ENCODE measurements at places on chromosomes 5 and 9. TPM values are rescaled to one million over a fixed set of nuclear protein-coding genes. Genes with fewer than 3 reads are reported as not detected.

- no peak for DNase-seq
- no peaks in the 10 kb centered on the region for H3K36me3 ChIP-seq
- H3K27ac ChIP-seq = no peak overlapping the region
- H3K4me1 ChIP-seq = no peaks in the 10 kb centered on the region
Measured at GRCh38 chr5:41973887-41974286, 48.8 kb downstream of the FBXO4 start.

DNA sequence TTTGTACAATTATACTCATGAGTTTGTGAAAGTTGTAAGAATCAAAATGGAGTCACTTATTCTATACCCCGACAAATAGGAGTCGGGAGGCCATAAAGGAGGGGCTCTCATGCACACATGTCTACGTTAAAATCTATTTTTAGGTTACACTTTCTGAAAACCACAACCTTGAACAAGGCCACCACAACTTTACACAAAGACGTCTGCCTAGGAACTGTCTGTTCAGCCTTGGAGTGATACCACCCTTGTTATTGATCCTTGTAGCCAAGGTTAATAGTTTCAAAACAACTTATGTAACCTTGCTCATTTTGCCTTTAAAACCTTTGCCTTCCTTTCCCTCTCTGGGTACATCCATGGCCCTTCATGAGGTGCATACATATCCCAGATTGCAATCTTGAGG, 4.1 kb upstream of the NDFIP1 start:
- H3K36me3 ChIP-seq = no peaks in the 10 kb centered on the region
- no peaks in the 10 kb centered on the region for H3K27me3 ChIP-seq
- DNase-seq = no peak
- no peaks in the 10 kb centered on the region for H3K4me1 ChIP-seq
- H3K4me3 ChIP-seq = no peak overlapping the region

DNA sequence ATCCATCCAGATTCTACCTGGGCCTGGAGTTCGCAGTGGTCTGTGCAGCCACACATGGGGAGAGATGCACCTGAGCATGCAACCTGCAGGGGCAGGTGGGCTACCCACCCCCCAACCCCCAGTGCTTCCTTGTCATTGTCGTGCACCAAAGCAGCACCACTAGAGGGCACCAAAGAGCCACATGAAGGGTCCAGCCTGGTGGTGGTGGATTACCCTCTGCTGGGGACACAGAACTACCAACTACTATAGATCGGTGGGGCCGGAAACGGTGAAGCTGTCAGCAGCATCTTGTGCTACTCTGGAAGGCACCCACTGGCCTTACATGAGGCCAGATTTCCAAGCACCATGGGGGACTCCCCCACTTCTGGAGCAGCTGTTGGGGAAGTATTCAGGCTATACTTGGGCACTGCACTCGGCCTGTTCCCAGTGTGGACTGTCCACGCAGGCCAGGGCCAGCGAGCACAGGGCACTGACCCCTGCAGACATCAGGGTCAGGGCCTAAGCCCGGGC, 60.2 kb upstream of the TBC1D2 start:
- no peak overlapping the region for H3K4me3 ChIP-seq
- peak; percentile 89 for DNase-seq
- H3K4me1 ChIP-seq = peaks cover 16% of the 10 kb centered on the region

- H3K4me3 ChIP-seq = peak overlapping the region; percentile 88
- peaks cover 26% of the 10 kb centered on the region for H3K4me1 ChIP-seq
- DNase-seq = peak; percentile 51
- H3K27me3 ChIP-seq = no peaks in the 10 kb centered on the region
- H3K27ac ChIP-seq = no peak overlapping the region
Measured at GRCh38 chr9:93132287-93132927, 1.6 kb downstream of the NINJ1 start.

DNA sequence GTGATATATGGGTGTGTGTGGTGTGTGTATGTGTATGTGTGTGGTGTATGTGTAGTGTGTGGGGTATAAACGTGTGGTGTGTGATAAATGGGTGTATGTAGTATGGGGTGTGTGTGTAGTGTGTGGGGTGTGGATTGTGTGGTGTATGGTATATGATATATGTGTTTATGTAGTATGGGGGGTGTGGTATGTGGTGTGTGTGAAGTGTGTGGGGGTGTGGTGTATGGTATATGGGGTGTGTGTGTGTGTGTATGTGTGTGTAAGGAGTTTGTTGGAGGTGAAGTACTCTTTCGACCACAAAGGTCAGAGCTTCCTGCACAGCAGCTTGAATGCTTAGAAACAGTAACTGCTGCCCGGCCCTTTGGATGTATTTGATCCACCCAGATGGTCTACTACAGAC, 145.2 kb upstream of the IQGAP2 start:
- H3K27me3 ChIP-seq = peaks cover 4% of the 10 kb centered on the region
- H3K27ac ChIP-seq = no peak overlapping the region
- no peaks in the 10 kb centered on the region for H3K36me3 ChIP-seq
- no peak overlapping the region for H3K4me3 ChIP-seq
- DNase-seq = no peak

- peak overlapping the region; percentile 29 for H3K27ac ChIP-seq
- DNase-seq = no peak
- peaks cover 30% of the 10 kb centered on the region for H3K4me1 ChIP-seq
Measured at GRCh38 chr9:136886610-136887597, 588 bp downstream of the TRAF2 start.

- H3K4me1 ChIP-seq = no peaks in the 10 kb centered on the region
- H3K27me3 ChIP-seq = no peaks in the 10 kb centered on the region
- H3K27ac ChIP-seq = no peak overlapping the region
Measured at GRCh38 chr9:26326563-26326962, 566.0 kb downstream of the CAAP1 start.

DNA sequence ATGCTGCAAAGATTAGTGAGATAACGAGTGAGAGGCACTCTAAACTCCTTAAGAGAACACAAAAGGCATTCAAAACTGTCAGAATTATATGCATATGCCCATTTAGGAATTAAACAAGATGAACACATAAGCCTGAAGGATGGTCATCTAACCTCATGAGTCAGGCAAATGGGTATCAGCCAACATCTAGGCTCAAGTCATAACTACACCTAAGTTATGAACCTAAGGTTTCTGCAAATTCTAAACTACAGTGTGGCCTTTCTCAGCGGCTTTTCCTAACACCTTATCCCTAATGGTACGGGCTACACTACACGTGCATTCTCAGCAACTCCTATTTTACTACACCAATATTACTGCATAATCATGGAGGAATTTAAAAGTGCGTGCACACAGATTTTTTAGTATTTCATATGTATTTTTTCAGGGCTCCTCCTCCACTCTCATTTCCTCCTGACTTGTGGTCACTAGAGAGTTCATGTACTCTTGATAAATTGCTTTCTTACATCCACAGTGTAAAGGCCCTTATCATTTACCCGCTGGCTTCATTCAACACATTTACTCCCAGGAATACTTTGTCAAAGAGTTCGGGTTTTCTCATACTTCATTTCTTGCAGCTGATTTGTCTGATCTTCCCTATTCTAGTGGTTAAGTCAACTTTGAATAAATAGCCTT, 316.5 kb downstream of the BNC2 start:
- no peaks in the 10 kb centered on the region for H3K36me3 ChIP-seq
- no peak overlapping the region for H3K27ac ChIP-seq
- H3K4me3 ChIP-seq = no peak overlapping the region
- no peaks in the 10 kb centered on the region for H3K27me3 ChIP-seq

DNA sequence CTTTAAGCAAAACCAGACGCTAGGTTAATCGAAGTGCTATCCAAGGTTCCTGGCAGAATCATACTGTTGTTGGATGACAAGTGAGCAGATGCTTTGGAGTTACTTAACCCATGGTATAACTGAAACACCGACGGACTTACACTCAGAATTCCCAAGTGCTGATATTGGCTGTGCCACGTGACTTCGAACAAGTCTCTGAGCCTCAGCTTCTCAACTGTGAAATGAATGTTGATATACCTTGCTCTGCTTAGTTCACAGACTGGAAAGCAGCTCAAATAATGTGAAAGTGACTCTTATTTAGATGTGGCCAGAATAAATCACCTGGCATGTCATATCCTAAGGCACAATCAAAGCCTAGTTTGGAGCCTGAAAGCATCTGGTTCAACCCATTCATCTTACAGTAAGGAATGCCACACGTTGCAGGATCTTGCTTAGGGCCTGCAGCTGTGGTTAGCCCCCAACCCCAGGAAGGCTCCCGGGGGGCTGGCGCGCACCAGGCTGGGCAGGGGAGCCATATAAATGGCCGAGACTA, 759 bp downstream of the GEMIN5 start:
- DNase-seq = no peak
- H3K36me3 ChIP-seq = peaks cover 13% of the 10 kb centered on the region
- H3K27ac ChIP-seq = peak overlapping the region; percentile 10
- H3K4me1 ChIP-seq = peaks cover 21% of the 10 kb centered on the region

- no peak overlapping the region for H3K27ac ChIP-seq
- no peaks in the 10 kb centered on the region for H3K36me3 ChIP-seq
- H3K4me3 ChIP-seq = no peak overlapping the region
Measured at GRCh38 chr9:121240472-121241135, 27.4 kb upstream of the GSN start.

GRCh38 chr9:3074247-3074646, 230.4 kb upstream of the PUM3 start:
- H3K4me3 ChIP-seq = no peak overlapping the region
- no peaks in the 10 kb centered on the region for H3K4me1 ChIP-seq
- H3K27me3 ChIP-seq = no peaks in the 10 kb centered on the region
- DNase-seq = no peak

DNA sequence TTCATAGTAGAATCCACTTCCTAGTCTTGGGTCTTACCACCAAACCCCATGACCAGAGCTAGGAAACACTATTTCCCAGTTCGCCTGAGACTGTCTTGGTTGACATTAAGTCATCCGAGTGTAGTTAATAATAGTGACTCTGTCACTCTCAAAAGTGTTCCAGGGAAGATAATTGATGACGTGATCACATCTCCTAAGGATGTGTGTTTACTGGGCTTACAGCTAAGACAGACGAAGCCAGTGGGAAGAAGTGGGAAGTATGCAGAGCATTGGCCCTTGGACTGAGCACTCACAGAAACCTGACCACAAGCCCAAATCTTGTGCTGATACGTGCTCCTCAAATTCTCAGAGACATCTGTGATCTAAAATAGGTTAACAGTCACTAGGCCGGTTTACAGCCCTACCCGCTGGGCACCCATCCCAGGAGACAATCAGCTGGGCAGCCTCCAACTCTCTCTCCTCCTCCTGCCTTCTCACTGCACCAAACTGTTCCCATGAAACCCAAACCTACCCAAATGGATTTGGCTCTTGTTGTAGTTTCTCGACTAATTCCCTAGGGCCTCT, 316.6 kb downstream of the TLE1 start:
- H3K4me3 ChIP-seq = no peak overlapping the region
- H3K27ac ChIP-seq = no peak overlapping the region
- DNase-seq = no peak
- H3K4me1 ChIP-seq = no peaks in the 10 kb centered on the region

DNA sequence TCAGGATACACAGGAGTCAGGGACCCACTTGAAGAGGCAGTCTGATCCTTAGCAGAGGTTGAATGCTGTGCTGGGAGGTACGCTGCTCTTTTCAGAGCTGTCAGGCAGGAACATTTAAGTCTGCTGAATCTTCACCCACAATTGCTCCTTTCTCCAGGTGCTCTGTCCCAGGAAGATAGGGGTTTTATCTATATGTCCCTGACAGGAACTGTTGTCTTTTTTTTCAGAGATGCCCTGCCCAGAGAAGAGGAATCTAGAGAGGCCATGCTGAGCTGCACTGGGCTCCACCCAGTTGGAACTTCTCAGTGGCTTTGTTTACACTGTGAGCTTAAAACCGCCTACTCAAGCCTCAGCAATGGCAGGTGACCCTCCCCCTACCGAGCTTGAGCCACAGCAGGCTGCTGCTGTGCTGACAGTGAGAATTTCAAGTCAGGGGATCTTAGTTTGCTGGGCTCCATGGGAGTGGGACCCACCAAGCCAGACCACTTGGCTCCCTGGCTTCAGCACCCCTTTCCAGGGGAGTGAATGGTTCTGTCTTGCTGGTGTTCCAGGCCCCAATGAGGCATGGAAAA, 169.0 kb downstream of the FBXL17 start:
- peak; percentile 1 for DNase-seq
- H3K27ac ChIP-seq = no peak overlapping the region
- no peaks in the 10 kb centered on the region for H3K4me1 ChIP-seq
- H3K36me3 ChIP-seq = no peaks in the 10 kb centered on the region
- H3K27me3 ChIP-seq = no peaks in the 10 kb centered on the region
- no peak overlapping the region for H3K4me3 ChIP-seq

DNA sequence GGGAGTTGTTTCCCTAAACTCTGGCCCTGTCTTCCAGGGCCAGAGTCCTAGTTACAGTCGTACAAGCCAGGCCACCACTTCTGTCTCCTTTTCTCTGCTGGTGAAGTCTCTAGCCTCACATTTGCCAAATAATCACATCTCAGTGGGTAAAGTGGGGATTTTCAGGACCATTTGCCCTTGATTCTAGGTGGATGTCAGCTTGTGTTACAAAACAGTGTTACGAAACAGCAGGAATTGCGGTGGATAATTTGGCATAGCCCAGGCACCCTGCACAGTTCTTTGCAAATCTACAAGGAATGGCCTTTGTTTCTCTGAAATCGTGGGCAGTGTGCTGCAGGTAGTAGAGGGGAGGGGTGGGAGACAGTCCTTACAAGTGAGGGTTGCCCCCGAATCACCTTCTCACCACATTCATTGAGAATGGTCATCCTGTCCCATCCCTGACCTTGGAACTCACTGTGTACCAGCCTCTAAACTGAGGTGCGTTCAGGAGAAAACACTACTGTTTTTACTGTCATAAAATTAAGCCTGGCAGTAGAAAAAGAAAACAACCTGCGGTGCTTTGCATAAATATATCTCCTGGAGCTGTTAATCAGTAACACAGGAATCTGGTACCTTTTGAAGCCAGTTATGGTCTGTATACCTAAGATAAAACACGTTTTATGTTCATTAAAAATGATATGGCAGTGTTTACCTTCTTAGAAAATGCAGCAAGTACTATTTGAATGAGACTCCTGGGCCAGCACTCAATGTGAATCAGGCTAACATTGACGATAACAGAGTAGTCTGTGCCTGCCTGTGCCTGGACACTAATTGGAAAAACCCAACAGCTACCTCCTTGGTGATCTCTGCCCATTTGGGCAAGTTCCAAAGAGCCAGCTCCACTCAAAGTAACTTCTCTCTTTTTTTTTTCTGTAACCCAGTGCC, 44.3 kb downstream of the CYSTM1 start:
- H3K4me3 ChIP-seq = no peak overlapping the region
- H3K27ac ChIP-seq = no peak overlapping the region
- H3K27me3 ChIP-seq = no peaks in the 10 kb centered on the region
- 0 out of 2 replicates have a peak, but pooled peaks cover 4% of the 10 kb centered on the region for H3K36me3 ChIP-seq
- H3K4me1 ChIP-seq = peaks cover 45% of the 10 kb centered on the region
- DNase-seq = no peak

GRCh38 chr5:150625831-150626746, 14.4 kb upstream of the SYNPO start:
- DNase-seq = no peak
- no peaks in the 10 kb centered on the region for H3K36me3 ChIP-seq
- H3K4me1 ChIP-seq = no peaks in the 10 kb centered on the region

The DDX4 gene
- not detected for total RNA-seq

The SLC6A7 gene
- total RNA-seq = not detected

The ADAMTS19 gene
- not detected for total RNA-seq

The CDC20B gene
- not detected for total RNA-seq

The FAM174A gene
- total RNA-seq = 11.6 TPM

The BARHL1 gene
- total RNA-seq = not detected

The GARNL3 gene
- 18.1 TPM for total RNA-seq

The TAF11L11 gene
- not detected for total RNA-seq

The CAMK2A gene
- 0.13 TPM for total RNA-seq

The PFN3 gene
- not detected for total RNA-seq

The MELK gene
- 48.1 TPM for total RNA-seq

The PLPPR1 gene
- total RNA-seq = not detected

The CER1 gene
- not detected for total RNA-seq

The C5orf47 gene
- total RNA-seq = not detected
